Psoas muscle (tissue), 8 donors: ENCODE measurements at places on chromosomes 7 and 10. TPM values are rescaled to one million over a fixed set of nuclear protein-coding genes. Genes with fewer than 3 reads are reported as not detected.

Gene CPA2
- not detected for total RNA-seq

Gene EMX2
- 3.3 TPM for total RNA-seq

Gene PGAM2
- total RNA-seq = 262 TPM

Gene AMPH
- total RNA-seq = 2.1 TPM

Gene CRHR2
- 0.34 TPM for total RNA-seq

Gene TMEM225B
- total RNA-seq = 0.42 TPM

Gene OR13A1
- not detected for total RNA-seq

Gene CDHR1
- total RNA-seq = not detected

Gene H2BK1
- total RNA-seq = 0.83 TPM

Gene MEIG1
- not detected for total RNA-seq

Gene JAKMIP3
- total RNA-seq = 0.49 TPM
